ENCODE measurements at places on chromosomes 6 and 20.
A peak's percentile ranks its signal among the peaks of the same experiment; 100 is the strongest.

GRCh38 chr6:169230946-169231789 lies 22.5 kb downstream of the THBS2 start:
- DNase-seq = no peak

DNA sequence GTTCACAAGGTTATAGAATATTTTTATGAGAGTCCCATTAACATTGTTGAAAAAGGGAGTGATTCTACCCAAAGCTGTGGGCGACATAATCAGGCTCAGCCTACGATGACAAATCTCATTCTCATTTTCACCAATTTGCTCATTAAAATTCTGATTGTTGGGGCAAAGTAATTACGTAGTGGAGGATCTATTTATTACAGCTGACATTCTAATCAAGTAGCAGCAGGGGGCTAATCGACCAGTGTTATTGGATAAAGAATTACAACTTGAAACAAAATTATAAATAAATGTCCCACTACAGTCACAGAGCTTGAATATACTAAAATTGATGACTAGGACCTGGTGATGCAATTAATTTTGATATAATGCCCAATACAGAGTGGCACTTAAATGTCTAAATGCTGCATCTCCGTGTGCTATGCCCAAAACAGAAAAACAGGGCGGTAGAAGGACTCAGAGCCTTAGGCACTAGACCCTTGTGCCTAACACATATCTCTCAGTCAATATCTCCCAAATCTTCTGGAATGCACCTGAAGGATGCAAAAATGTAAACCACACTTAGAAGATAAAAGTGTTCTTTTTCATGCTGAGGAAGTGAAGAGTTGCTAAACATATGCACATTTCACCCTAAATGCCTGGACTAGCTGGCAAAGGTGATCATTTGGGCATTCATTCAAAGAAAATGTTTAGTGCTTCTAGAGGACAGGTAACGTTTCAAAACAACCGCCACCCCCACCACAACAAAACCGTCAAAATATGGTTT lies 88.3 kb downstream of the CD24 start:
- DNase-seq = no peak

- no peak for DNase-seq
Observed at GRCh38 chr6:83615025-83615999, 93.6 kb downstream of the SNAP91 start.

GRCh38 chr6:43724914-43725642 lies 37.5 kb upstream of the MRPS18A start:
- DNase-seq = no peak

DNA sequence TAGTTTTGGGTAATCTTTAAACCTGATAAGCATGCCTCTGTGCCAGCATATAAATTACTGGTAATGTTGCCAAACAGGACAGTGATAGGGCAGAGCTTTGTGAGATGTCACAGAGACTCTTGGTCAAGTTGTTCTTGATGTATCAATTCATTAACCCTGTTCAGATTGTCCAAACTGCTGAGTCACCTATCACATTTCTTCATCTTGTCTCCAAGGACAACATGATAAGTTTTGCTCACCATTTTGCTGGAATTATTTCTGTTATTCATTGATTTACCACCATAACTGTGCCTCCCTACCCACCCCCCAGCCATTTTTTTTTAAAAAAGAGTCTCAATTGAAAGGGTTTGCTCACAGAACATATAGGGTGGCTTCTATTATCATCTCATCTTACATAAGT lies 19.5 kb upstream of the GMNN start:
- no peak for DNase-seq

DNA sequence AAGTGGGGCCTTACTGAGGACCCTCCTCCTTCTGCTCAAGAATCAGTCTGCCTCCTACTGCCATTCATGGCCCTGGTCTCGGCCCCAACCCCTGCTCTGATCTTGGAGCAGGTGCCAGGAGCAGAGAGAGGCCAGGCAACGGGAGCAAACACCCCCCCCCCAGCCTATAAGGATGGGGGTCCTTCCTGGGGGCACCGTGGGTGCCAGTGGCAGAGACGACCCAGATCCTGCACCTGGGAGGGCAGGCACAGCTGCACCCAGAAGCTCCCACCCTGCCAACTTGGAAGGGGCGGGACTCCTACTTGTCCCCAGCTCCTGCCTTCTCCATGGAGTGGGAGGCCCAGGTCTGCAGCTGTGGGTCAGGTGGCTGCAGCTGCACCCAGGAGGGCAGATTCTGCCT lies 183.2 kb downstream of the EYA4 start:
- DNase-seq = no peak

DNA sequence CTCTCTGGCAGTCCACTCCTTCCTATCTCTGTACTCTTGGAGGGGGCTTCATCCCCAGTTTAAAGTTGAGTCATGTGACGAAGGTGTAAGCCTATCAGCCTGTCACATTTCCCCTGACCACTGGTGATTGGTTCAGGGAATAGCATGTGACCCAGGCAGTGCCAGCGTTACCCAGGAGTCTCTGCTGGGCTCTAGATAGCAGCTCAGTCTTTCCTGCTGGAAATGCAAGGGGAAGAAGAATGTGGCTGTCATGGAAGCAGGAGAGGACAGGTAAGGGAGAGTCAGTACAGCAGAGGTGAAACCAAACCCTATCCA lies 35.6 kb upstream of the NFATC2 start:
- DNase-seq = no peak

GRCh38 chr6:81304466-81304865 lies 448.0 kb downstream of the TENT5A start:
- peak; percentile 22 for DNase-seq
